ENCODE measurements at places on chromosomes 6 and 20.

DNA sequence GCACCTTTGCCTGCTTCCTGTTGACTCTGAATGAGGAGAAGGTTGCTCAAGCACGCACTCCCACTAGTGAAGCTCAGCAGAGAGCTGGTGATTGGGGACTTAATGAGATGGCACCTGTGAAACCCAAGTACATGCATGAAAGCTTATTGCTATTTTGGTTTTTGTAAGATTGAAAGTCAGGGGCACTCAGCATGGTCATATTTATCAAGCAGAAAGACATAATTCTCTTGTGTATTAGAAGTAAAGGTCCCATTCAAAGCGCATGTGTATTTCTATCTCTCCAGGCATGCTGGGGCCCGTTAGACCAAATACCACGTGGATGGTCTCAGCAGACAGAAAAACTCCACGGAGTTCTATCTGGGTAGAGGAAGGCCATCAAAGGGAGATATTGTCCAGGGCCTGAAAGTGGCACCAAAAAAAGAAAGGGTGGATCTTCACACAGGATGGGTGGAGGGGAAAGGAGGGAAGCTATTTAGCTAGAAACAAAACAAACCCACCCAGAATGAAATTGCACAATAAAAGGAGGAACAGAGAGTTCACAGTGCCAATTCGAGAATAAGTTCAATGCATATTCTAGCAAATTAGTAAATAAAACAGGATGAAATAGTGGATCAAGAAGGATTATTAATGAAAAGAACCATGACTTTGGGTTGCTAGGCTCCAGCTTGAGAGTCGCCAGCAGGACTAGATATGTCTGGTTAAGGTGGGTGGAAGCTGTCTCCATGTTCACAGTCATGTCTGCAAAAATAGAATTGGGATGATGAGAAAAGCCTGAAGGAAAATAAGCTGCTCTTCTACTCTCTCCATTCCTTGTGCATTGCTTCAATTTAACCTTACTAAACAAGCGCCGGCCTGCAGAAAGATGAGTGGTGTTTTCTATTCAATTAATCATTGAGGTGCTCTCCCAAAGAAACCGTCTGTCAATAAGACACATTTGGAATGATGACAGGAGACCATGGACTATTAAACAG is 224.9 kb upstream of the DTNBP1 start:
- DNase-seq, result no peak

DNA sequence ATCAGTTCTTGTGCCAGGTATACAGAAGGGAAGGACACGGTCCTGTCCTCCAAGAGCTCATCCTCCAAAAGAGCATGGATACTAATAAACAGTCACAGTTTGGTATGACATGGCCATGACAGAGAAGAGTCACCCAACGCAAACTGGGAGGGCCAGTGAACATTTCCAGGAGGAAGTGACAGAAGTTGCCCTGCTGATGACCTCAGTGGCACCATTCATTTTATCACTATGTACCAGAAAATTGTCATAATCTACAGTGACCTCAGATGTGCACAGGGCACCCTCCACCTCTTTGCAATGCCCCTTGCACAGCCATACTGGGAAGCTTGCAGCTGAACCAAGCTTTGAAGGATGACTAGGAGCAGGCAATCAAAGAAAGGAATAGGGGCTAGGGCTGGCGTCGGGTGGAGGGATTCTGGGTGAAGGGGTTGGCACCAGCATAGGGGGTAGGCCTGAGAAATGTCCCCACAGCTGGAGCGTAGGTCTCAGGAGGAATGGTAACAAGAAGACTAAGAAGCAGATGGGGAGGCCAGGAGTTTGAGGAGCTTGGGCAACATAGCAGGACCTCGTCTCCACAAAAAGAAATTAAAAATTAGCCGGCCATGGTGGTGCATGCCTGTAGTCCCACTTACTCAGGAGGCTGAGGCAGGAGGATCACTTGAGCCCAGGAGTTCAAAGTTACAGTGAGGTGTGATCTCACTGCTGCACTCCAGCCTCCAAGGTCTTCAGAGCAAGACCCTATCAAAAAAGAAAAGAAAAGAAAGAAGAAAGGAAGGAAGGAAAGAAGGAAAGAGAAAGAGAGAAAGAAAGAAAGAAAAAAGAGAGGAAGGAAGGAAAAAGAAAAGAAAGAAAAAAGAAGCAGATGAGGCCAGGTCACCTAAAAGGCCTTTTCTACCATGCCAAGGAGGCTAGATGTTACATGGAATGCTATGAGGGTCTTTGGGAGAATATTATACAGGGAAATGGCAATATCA is 65.3 kb upstream of the SNX9 start:
- no peak for DNase-seq

GRCh38 chr6:31971279-31971992 is 502 bp downstream of the DXO start:
- no peak for DNase-seq

DNA sequence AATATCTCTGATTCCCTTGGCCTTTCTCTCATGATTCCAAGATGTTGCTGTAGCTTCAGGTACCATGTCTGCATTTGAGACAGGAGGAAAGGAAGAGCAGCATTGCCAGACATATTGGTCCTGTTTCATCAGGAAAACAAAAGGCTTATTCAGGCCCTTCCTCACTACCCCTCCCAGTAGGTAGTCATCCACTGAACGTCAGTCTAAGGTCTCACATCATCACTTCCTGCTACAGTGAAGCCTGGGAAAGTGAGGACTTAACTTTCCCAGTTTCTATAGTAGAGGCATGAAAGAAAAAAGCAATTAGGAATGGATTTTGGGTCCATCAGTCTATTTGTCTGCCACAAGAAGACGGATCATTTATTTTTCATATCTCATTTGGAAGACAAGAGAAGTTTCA is 85.7 kb upstream of the SOX4 start:
- DNase-seq, result no peak

GRCh38 chr6:15854826-15855710 is 192.2 kb upstream of the DTNBP1 start:
- no peak for DNase-seq

GRCh38 chr6:149150801-149151398 is 166.6 kb upstream of the TAB2 start:
- peak; percentile 59 for DNase-seq

- DNase-seq, result no peak
Observed at GRCh38 chr6:28337121-28337520, 1.2 kb upstream of the ZSCAN31 start.

DNA sequence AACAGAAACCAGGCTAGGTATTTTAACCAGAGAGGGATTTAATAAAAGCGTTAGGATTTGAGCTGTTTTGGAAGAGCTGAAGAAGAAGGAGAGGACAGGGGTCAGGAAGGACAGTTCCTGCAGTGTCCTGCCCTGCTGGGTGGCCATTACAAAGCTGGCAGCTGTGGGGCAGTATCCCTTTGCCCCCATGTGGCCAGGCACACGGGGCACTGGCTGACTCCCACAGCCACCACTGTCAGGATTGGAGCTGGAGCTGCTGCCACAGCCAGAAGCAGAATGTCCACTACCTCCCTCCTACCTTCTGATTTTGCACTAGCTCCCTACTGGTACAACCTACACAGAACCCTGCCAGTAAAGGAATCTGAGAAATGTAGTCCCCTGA is 46.5 kb downstream of the SLC22A3 start:
- DNase-seq, result no peak

GRCh38 chr6:152273638-152274037 is 363.5 kb downstream of the SYNE1 start:
- no peak for DNase-seq

- no peak for DNase-seq
Observed at GRCh38 chr6:84979541-84979940, 215.1 kb upstream of the TBX18 start.

DNA sequence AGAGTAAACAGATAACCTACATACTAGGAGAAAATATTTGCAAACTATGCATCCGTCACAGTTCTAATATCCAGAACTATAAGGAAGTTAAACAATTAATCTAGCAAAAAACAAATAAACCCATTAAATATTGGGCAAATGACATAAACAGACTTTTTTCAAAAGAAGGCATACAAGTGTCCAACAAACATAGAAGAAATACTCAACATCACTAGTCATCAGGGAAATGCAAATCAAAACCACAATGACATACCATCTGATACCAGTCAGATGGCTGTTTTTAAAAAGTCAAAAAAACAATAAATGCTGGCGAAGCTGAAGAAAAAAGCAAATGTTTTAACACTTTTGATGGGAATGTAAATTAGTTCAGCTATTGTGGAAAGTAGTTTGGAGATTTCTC is 1117.7 kb upstream of the MAP3K7 start:
- no peak for DNase-seq

- DNase-seq, result no peak
Observed at GRCh38 chr20:47800623-47801022, 15.3 kb upstream of the SULF2 start.

DNA sequence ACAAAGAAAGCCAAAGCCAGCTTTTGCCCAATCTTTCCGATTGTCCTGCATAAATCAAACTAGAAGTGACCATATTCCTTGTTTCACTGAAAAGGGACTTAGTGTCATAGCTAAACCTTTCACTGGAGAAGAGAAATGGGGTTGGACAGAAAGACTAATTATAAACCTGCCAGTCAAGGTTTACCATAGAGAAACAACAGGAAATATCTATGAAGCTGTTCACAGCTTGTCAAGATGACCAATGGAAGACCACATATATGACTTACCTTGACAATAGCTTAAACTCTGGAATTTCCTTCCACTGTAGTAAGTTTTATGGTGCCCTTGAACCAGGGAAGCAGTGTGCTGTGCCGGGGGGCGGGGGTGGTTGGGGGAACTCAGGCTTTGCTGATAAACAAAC is 107.7 kb upstream of the PHACTR1 start:
- no peak for DNase-seq

GRCh38 chr6:169249057-169249456 is 4.6 kb downstream of the THBS2 start:
- DNase-seq, result no peak

- no peak for DNase-seq
Observed at GRCh38 chr6:39313526-39314272, 520 bp downstream of the KCNK17 start.

DNA sequence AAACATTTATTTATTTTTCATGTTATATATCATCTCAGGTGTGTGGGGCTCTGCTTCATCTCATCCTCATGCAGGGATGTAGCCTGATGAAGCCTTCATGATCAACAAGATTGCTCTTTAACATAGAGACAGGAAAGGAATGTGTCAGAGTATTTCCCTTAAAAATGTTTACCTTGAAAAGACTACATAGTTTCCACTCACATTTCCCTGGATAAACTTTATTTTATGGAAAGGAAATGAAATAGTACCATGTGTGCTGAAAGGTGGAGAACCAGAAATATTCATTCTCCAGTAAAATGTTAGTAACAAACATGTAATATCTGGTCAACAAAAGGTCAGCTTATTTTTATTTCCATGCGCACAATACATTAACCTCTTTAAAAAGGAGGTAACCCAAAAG is 155.8 kb downstream of the GRM1 start:
- DNase-seq, result no peak
